ENCODE measurements at places on chromosomes 7 and 10. TPM values are rescaled to one million over a fixed set of nuclear protein-coding genes. Genes with fewer than 3 reads are reported as not detected.

ARMH3 gene
- total RNA-seq: 7.1 TPM

CPVL gene
- 24.8 TPM for total RNA-seq

INA gene
- total RNA-seq: 0.13 TPM

FOXI2 gene
- total RNA-seq: 0.09 TPM

RBP3 gene
- total RNA-seq: not detected

ZNF33B gene
- 17.1 TPM for total RNA-seq

VPS37D gene
- total RNA-seq: 4.5 TPM

SLC26A5 gene
- not detected for total RNA-seq

ITGB8 gene
- 7.5 TPM for total RNA-seq

HOXA7 gene
- total RNA-seq: 3.9 TPM

PNLIPRP2 gene
- 0.49 TPM for total RNA-seq

ANKRD61 gene
- total RNA-seq: 0.22 TPM

DUSP5 gene
- total RNA-seq: 2.0 TPM

TAX1BP1 gene
- total RNA-seq: 44.1 TPM

ACBD5 gene
- 21.2 TPM for total RNA-seq

MRPS24 gene
- 101 TPM for total RNA-seq

CAMK2B gene
- total RNA-seq: 5.9 TPM

STK31 gene
- total RNA-seq: 0.40 TPM

CAV1 gene
- total RNA-seq: 174 TPM

SPDYE9 gene
- 0.04 TPM for total RNA-seq

IFIT2 gene
- total RNA-seq: 6.4 TPM

AKR1B15 gene
- total RNA-seq: 0.31 TPM

ZSCAN25 gene
- 11.2 TPM for total RNA-seq

HOXA1 gene
- total RNA-seq: 0.58 TPM

CALCR gene
- 9.4 TPM for total RNA-seq

ARMS2 gene
- total RNA-seq: not detected

PIP gene
- total RNA-seq: not detected

GSTO1 gene
- 48.4 TPM for total RNA-seq

NXPH1 gene
- not detected for total RNA-seq

NPSR1 gene
- total RNA-seq: 0.31 TPM

GDF2 gene
- total RNA-seq: not detected

PPP1R17 gene
- not detected for total RNA-seq

UCN3 gene
- total RNA-seq: not detected

SEM1 gene
- total RNA-seq: 60.6 TPM

TRIM50 gene
- 0.44 TPM for total RNA-seq

DCLRE1A gene
- total RNA-seq: 6.6 TPM

SEMA3C gene
- total RNA-seq: 270 TPM

GJD4 gene
- 2.0 TPM for total RNA-seq

PLXDC2 gene
- total RNA-seq: 49.9 TPM

CALY gene
- total RNA-seq: not detected
